ENCODE measurements at places on chromosomes 12 and 14. TPM values are rescaled to one million over a fixed set of nuclear protein-coding genes. Genes with fewer than 3 reads are reported as not detected.

SYNDIG1L gene
- not detected for total RNA-seq

SLC4A8 gene
- total RNA-seq, result 0.06 TPM

ACACB gene
- 15.3 TPM for total RNA-seq

ANKS1B gene
- total RNA-seq, result 10.9 TPM

ZNF385A gene
- 6.9 TPM for total RNA-seq

SPX gene
- total RNA-seq, result 1.9 TPM

TMEM117 gene
- 10.1 TPM for total RNA-seq

TSHR gene
- total RNA-seq, result not detected

C14orf39 gene
- not detected for total RNA-seq

RIMKLB gene
- total RNA-seq, result 5.7 TPM

ETFBKMT gene
- 4.1 TPM for total RNA-seq

AKT1 gene
- 79.4 TPM for total RNA-seq

ANKRD33 gene
- 0.44 TPM for total RNA-seq

GPD1 gene
- 11.3 TPM for total RNA-seq

STAC3 gene
- 0.20 TPM for total RNA-seq

NRL gene
- 0.75 TPM for total RNA-seq

KLRK1 gene
- not detected for total RNA-seq

RNF212B gene
- not detected for total RNA-seq

SCFD1 gene
- total RNA-seq, result 40.5 TPM

OTUB2 gene
- total RNA-seq, result 0.98 TPM

SMAGP gene
- total RNA-seq, result 9.7 TPM

PLA2G1B gene
- total RNA-seq, result not detected

SLC17A8 gene
- total RNA-seq, result not detected

RPL10L gene
- total RNA-seq, result not detected

PPP1R36 gene
- total RNA-seq, result 0.56 TPM
